ENCODE measurements at places on chromosomes 5 and 9.

DNA sequence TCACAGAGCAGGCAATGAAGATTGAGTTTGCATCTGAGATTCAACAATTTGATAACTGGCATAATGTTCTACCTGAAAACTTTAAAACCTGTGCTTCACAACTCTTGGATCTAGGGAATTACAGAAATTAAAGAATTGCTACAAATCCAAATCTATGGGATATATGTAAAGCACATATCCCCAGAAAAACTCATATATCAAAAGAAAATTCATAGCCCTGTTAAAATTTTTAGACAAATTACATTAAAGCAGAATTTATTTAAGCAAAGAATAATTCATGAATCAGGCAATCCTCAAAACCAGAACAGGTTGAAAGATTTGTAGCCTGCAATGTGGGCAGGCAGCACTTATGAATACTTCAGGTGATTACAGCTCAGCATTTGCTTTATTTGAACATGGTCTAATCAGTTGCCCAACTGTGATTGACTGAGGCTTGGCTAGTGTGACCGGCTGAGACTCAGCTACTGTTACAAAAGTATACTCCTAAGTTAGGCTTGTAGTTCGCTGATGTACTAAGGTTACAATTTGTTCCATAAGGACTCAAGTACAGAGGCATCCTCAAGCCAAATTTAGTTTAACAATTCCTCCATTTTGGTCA, 10.3 kb upstream of the UBTD2 start:
- DNase-seq, result no peak

DNA sequence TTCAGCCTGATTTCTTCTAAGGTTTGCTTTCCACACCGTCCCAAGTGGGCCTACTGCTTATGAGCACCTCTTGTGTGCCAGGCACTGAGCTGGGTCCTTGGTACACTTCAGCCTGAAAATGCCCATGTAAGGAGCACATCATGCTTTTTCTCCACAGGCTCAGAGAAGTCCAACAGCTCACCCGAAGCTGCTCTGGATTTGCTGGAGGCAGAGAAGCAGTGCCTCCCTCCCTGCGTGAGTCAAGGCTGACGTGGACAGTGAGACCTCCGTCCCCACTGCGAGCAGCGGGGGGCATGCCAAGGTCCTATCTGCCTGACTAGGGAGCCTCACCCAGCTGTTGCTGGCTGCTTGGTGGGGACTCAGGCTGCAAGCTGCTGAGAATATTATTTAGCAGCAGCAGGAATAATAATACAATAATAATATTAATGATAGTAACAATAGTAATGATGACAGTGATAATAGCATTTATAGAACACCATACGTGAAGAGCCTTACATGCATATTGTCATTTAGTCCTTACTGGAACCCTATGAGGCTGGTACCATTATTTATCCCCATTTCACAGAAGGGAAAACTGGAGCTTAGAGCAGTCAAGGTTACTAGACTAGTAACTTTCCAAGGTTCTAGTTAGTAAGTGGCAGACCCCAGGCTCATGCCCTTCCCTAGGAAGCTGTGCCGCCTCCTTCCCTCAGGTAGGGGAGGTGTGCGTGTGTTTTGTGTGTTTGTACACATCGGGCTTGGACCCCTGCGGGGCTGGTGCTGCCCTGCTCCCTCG, 194.8 kb downstream of the HSPA4 start:
- no peak for DNase-seq

DNA sequence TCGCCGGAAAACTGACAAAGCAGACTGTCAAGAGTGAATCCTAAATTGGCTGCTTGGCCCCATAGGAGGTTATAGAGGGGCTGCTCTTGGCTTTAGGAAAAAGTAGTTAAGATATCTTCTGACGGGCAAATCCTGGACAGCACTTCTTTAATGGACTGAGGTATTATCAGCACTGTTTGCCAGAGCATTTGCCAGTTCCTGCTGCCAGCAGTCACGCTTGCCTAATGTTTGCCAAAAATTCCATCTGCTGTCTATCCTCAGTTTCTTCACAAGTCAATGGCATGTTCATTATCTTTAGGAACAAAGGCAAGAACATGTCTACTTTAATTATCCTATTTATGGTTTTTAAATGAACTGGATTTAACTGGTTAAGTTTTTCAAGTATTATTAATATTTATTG, 25.8 kb upstream of the SREK1 start:
- no peak for DNase-seq

DNA sequence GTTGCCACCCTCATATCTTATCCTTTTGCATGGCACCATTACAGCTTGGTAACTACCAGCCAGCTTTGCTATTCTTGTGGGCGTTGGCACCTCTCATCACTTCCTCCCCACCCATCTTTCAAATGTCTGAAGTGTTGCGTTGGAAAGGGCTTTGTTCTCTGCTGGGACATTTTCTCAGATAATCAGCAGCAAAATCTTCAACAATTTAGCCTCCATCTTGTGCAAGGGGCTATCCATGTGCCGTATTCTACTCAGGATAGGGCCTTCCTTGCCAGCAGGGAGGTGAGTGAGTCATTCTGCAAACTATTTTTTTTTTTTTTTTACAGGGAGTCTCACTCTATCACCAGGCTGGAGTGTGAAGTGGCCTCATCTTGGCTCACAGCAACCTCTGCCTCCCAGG, 62.1 kb upstream of the NUDT12 start:
- DNase-seq, result no peak

GRCh38 chr9:22643541-22643940, 196.9 kb downstream of the DMRTA1 start:
- DNase-seq, result no peak

- DNase-seq, result no peak
Measured at GRCh38 chr5:83645936-83646335, 74.7 kb downstream of the HAPLN1 start.

DNA sequence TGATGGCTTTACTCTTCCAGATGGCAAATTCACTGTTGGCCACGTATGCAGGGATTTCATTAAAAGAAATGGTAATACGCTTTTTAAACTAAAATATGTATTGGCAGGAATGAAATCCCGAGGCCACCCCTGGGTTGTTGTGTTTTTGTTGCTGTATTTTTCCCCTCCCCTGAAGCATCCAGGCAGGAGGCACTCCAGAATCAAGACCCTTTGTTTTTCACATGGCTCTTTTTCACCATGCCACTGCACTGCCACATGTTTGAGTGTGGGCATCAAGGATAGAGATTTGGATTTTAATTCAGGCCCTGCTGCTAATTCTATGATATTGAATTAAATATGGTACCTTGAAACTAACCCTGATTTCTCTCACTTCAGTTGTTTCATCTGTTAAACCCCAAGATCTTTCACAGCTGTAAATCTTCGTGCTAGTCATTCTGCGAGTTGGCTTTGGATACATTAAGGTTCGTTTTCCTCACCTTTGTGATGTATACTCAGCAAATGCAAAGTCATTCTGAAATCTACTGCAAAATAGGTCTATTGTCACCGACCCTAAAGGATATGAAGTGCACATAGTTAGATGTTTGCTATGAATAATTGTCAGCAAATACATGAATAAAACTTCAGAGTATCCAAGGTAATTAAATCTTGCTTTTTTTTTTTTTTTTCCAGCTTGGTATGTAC, 533.4 kb downstream of the PTPRD start:
- no peak for DNase-seq

DNA sequence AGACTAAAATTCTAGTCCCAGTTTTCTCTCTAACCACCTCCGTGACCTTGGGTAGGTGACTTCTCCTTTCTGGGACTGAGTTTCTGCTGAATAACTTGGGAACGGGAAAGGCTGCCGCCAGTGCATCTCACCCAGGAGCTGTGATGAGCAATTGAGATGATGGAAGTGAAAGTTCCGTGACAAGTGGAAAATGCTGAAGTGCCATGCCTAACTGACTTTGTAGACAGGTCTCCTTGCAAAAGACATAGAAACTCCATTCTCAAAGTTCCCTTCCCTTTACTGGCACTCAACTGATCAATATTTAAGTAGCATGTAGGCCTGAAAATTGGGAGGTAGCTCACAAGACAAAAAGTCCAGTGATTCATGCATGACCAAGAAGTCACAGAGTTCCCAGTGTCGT, 6.3 kb upstream of the ADAM19 start:
- DNase-seq, result no peak

DNA sequence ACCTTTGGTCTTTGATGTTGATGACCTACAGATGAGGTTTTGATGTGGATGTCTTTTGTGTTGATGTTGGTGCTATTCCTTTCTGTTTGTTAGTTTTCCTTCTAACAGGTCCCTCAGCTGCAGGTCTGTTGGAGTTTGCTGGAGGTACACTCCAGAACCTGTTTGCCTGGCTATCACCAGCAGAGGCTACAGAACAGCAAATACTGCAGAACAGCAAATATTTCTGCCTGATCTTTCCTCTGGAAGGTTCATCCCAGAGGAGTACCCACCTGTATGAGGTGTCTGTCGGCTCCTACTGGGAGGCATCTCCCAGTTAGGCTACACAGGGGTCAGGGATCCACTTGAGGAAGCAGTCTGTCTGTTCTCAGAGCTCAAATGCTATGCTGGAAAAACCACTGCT, 694.5 kb upstream of the CDH6 start:
- DNase-seq, result no peak

GRCh38 chr5:134143944-134144941, 29.8 kb downstream of the TCF7 start:
- DNase-seq, result no peak

DNA sequence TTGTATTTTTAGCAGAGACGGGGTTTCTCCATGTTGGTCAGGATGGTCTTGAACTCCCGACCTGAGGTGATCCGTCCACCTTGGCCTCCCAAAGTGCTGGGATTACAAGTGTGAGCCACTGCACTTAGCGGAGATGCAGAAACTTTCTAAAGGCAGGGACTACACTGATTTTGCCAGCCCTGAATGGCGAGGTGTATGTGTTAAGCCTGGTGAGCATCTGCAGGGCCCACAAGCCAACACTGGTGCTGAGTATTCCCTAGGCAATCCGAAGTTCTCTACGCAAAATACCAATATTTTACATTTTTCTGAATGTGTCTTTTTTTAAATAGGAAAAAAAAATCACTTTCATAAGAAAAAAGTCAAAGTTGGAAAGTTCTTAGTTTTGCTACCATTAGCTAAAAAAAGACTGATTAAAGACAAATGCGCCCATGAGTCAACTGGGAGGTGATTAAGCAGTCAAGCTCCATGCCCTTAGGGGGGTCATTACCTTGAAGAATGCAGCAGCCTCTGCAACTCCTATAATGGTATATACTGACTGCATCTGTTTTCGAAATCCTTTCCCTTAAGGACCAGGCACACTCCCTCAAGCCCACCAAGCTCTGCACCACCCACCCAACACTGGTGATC, 502.8 kb downstream of the BNC2 start:
- DNase-seq, result no peak

- no peak for DNase-seq
Measured at GRCh38 chr5:31407921-31408693, 123.8 kb downstream of the DROSHA start.

GRCh38 chr5:78657201-78657600, 8.6 kb upstream of the LHFPL2 start:
- DNase-seq, result no peak

- DNase-seq, result peak; percentile 45
Measured at GRCh38 chr5:149639737-149640136, 58.4 kb downstream of the ARHGEF37 start.

DNA sequence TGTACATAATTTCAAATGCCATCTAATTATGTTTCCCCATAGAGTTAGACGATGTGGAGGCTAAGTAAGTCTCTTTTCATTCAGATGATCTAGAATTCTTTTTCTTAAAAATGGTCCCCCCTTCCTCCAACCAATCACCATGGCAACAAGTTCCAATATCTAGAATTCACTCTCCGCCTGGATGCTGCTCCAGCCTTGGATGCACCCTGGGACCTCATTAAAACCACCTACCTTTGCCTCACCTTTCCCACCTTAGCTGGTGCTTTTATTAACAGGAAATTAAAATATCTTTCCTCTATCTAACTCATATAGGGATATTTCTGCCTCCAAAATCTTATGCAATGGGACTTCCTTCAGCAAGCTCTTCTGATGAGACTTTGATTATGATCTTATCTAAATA, 49.0 kb downstream of the DIRAS2 start:
- no peak for DNase-seq

DNA sequence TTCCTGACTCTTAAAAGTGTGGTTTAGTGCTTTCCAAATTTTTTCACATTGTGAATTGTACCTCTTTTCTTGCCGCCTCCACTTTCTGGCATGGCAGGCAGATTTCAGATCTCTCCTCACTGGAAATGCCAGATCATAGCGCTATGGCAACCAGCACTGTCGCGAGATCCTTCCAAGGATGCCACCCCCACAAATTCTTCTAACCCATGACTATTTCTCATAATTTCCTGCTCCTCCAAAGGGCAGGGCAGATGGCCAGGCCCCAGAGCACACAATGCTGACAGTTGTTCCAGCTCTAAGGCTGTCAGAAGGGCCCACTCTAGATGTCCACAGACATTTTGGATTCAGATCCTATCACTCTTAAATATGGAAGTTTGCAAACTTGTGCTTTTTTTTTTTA, 446.2 kb upstream of the RIOK2 start:
- no peak for DNase-seq

GRCh38 chr5:149837680-149838269, 106.8 kb downstream of the PDE6A start:
- peak; percentile 93 for DNase-seq

- DNase-seq, result no peak
Measured at GRCh38 chr5:94623011-94623410, 4.5 kb downstream of the SLF1 start.

- no peak for DNase-seq
Measured at GRCh38 chr9:96651626-96652025, 3.5 kb downstream of the PRXL2C start.

DNA sequence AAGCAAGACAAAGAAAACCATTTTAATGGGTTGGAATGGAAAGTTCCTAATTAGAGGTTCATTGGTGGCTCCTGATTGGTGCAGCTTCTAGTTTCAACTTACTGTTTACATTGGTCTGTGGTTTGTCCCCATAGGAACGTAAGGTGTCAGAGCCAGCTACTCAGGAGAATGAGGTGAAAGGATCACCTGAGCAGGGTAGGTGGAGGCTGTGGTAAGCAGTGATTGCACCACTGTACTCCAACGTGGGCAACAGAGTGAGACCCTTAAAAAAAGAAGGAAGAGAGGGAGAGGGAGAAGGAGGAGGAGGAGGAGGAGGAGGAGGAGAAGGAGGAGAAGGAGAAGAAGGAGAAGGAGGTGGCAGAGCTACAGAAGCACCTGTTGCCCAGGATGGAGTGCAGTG, 30.4 kb downstream of the KCNIP1 start:
- DNase-seq, result peak; percentile 52

GRCh38 chr5:65483546-65484346, 2.0 kb upstream of the ADAMTS6 start:
- no peak for DNase-seq

GRCh38 chr5:165495829-165496380, 1990.5 kb downstream of the MAT2B start:
- DNase-seq, result no peak

DNA sequence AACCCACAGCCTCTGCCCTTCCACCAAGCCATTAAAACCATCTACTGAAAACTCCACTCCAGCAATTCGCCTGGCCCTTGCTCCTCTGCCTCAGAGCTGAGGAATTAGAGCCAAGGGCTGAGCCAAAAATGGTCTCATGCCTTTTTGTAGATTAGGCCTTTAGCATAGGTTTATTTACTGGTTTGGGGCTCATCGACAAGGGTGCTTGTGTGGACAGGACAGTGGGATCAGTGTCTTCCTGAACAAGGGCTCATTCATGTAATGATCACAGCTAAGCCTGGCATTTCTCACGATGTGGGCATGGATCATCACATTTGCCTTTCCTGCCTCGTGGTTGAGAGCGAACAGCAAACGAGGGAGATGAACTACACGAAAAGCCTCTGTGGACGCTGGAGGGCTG, 59.2 kb upstream of the PHF24 start:
- no peak for DNase-seq

All from endodermal cell (in vitro differentiated cells).